ENCODE measurements at places on chromosomes 12 and 14.
A peak's percentile ranks its signal among the peaks of the same experiment; 100 is the strongest.

DNA sequence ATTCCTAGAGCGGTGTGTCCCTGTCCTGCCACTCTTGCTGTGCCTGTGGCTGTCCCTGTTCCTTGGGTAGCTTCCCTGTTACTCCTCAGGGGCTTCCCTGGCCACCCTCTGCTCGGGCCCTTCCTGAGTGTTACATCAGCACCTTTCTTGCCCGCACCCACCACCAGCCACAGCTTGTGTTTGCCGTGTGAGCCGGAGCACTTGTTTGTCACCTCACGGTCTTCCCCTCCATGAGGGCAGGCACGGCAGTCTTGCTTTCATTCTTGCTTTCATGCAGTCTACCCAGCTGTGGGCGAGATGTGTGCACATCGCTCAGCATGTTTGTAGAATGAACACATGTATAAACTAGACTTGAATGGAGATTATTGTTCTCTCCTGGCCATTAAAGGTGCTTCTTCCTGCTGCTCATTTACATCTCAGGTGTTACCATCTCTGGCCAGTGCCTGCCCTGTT lies 42.0 kb downstream of the TRAF3 start:
- DNase-seq, result no peak

- DNase-seq, result no peak
These were observed 14.9 kb downstream of the AGAP2 start for GRCh38 chr12:57723630-57723962.

DNA sequence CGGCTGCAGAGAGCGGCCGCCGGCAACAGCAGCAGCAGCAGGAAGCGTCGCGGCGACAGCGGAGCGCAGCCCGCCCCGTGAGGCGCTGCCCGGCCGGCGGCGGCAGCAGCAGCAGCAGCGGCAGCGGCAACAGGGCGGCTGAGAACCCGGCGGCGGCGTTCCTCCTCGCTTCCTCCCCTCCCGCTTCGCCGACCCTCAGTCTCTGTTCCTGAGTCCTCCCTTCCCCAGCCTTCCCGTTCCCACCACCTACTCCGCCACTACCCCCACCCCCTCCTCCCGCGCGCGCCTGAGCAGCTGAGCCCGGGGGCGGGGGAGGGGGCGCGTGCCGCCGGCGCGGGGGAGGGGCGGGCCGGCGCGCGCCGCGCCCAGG lies 310 bp downstream of the BICDL1 start:
- DNase-seq, result peak; percentile 40

DNA sequence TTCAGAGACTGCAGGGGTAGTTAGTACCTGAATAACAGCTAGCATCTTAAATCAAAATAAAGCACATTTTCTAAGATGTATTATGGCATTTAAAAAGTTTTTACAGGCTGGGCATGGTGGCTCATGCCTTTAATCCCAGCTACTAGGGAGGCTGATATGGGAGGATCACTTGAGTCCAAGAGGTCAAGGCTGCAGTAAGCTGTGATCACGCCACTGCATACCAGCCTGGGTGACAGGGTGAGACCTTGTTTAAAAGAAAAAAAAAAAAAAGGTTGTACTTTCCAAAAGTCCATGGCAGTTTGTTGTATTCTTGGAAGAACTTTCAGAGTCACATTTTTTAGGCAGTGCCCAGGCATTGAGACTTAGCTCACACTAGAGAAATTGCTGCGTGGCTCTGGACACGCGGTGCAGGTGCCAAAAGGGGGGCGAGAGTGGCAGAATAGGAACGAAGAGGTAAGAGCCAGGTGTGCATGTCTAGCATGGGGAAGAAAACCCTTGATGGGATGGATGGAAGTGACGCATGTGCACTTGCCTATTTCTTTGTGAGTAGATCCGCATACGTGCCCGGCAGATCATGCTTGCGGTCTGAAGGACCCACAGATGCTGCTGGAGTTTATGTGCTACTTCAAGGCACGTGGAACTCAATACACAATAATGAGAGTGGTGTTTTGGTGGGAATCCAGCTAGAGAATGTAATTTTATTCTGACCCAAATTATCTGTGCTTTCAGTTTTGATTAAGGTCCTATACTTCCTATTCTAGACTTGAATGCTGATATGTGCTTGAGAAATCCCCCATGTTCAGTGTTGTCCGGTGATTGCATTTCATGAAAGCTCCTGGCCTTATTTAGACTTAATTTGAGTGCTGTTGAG lies 11.9 kb downstream of the ANKRD13A start:
- DNase-seq, result no peak

GRCh38 chr12:52681526-52682380 lies 1.5 kb upstream of the KRT1 start:
- no peak for DNase-seq

DNA sequence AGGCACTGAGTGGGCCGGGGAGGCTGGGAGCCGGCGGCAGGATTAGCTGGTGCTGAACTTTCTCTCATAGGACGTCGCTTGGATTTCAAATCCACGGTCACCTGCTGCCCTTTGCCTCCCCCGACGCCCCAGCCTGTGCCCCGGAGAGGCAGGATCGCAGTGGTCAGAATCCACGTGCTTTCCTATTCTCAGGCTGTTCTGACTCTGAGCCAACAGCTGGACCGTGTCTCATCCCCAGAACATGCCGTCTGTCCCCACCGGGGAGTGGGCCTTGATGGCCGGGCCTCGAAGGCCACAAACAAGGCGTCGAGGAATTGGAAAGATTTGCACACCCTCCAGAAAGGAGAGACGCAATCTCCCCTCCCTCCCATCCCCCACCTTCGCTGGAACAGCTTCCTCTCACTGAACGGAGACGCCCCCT lies 18.5 kb upstream of the MLXIP start:
- DNase-seq, result no peak

- peak; percentile 76 for DNase-seq
These were observed 589 bp upstream of the HVCN1 start for GRCh38 chr12:110689281-110690126.

GRCh38 chr12:10617863-10618262 lies 4.5 kb upstream of the MAGOHB start:
- DNase-seq, result no peak

- no peak for DNase-seq
These were observed 58.6 kb downstream of the ZFP36L1 start for GRCh38 chr14:68734231-68734732.

GRCh38 chr14:44505588-44505987 lies 1.5 kb downstream of the FSCB start:
- no peak for DNase-seq

DNA sequence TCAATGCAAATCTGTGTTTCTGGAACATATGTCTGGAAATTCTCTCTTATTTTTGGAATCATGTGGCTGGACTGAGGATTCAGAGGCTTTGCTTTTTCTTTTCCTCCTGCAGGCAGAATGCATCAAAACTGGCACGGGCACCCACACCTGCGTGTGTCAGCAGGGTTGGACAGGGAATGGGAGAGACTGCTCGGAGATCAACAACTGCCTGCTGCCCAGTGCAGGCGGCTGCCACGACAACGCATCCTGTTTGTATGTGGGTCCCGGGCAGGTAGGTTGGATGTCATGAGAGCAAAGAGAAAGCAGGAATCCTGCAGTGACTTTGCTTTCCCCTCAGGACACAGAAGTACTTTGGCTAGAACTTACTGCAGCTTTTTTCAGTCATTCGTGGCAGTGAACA lies 90.3 kb downstream of the STAB2 start:
- no peak for DNase-seq

- DNase-seq, result no peak
These were observed 11.5 kb downstream of the GPR33 start for GRCh38 chr14:31476131-31476866.

- DNase-seq, result peak; percentile 89
These were observed 71.3 kb downstream of the ANKRD9 start for GRCh38 chr14:102437997-102438915.

DNA sequence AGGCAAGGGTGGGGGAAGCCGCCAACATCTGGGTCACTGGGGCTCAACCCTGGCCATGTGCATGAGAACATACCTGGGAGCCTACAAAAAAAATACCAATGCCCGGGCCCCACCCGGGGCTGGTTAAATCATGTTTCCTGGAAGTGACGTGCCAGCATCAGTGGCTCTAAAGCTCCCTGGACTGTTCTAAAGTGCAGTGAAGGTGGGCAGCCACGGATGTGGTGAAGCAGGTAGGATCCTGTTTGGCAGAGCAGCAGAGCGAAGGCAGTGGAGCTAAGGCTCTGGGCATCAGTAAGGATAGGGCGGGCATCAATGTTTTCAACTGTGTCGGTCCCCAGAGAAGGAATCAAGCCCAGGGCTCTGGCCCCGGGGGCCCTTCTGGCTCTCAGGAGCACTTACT lies 525 bp upstream of the GPR68 start:
- no peak for DNase-seq

- DNase-seq, result no peak
These were observed 18.1 kb downstream of the TAMALIN start for GRCh38 chr12:52024845-52025230.

- no peak for DNase-seq
These were observed 4.3 kb downstream of the DIP2B start for GRCh38 chr12:50508970-50509663.

- DNase-seq, result no peak
These were observed 5.3 kb upstream of the LRRC10 start for GRCh38 chr12:69616025-69616424.

GRCh38 chr14:85663256-85663655 lies 133.3 kb downstream of the FLRT2 start:
- DNase-seq, result no peak

DNA sequence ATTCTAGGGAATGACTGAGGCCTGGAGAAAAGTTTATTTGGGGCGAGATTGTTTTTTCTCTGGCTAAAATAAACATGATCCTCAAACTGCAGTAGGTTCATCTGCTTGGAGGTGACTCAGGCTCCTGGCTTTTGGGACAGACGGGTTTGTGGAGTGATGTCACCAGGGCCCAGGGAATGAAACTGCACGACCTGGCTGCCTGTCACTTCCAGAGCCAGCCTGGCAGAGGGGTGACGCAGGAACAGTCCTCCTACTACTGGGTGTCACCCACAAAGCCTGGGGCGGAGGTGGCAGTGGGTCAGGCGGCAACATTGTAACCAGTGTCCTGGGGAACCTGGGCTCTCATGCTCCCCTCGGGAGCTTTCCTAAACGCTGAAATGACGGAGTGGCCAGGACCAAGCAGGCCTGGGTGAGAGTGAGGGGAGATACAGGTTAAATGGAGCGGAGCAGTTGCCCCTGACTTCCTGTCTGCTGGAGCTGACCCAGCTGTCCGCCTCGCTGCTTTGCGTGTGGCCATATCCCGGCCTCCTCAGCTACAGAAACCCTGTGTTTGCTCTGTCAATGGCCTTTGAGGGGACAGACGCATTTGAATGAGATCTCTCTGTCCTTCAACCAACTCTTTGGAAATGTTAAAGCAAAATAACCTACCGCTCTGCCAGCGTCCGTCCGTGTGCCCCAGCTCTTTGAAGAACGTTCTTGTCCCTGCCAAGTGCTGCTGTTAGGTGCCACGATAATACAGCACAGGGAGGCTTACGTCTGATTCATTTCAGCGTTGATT lies 6.5 kb downstream of the HIP1R start:
- DNase-seq, result no peak

DNA sequence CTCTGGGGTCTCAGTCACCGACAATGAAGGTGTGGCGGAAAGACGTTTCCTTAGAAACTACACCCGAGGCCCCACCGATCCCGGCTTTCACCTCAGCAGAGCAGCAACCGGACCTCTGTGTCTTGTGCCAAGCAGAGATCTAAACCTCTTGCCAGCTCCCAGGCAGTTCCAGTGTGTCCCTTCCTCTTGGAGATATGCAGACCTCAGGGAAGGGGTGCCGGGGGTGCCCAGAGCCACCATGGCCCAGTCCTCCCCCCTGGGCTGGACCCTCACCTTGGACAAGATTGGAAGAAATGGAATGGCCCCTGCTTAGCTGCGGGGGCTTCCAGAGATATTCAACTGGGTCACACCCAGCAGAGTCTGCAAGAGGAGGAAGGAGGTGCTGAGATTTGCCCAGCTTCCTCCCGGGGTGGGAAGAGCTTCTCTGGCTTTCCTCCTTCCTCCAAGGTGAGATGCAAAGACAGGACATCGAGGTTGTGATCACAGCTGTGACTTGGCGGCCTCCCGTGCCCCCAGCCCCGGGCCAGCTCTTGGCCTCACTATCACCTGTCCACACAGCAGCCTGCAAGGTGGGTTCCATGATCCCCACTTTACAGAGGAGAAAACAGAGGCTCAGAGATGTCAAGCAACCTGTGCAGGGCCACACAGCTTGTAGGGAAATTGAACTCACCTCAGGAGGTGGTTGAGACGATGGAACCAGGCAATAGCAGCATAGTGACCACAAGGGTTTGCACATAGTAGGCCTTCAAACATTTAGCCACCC lies 281.7 kb upstream of the RTL1 start:
- DNase-seq, result peak; percentile 25

- no peak for DNase-seq
These were observed 74.7 kb downstream of the PRORP start for GRCh38 chr14:35197015-35197414.

DNA sequence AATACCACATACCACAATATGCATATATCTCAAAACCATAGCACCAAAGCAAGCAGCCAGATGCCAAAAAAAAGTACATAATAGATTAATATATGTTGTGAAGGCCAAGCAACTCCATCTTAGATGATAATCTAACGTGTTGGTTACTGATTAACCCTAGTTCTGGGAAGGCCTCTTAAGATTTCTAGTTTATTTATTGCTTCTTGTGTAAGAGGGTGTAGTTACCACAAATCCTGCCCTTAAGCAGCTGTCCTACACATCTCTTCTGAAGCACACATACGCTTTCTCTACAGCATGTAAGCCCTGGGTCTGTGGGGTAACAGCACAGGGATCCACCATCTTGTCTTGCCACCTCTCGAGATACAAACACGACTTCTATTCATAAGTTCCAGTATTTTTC lies 236.8 kb upstream of the AVPR1A start:
- no peak for DNase-seq

GRCh38 chr12:24954261-24954660 lies 5.4 kb upstream of the BCAT1 start:
- no peak for DNase-seq

- no peak for DNase-seq
These were observed 275.2 kb downstream of the DACT1 start for GRCh38 chr14:58912799-58913432.

DNA sequence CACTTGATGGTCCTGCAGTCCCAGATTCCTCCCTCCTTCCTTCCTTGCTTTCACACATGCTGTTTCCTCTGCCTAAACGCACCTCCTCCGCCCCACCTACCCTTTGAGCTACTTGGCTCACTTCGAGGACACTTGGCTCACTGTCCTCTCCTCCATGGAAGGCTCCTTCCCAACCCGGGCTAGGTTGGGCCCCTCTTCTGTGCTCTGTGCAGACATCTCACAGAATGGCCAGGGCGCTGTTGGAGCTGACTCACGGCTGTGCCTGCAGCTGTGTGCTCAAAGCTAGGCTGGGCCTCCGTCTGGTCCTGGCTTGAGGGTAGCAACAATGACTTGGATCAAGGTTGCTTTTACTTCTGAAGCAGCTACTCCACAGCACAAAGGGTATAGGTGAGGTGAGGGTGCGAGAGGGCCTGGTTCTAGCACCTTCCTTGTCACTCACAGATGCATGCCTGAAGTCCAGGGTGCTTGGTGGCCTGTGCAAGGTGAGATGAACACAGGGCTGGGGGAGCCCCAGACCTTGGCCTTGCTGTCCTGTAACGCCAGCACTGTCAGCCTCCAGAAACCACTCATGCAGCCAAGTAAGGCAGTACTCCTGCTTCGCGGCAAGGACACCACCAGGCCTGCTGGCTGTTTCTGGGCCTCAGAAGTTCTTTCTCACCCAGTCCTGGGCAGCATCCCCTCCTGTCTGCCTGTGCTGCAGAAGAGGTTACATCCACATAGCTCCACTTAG lies 61.8 kb downstream of the GALNT16 start:
- no peak for DNase-seq

- DNase-seq, result peak; percentile 48
These were observed at the start of gene KDM2B for GRCh38 chr12:121580959-121581685. KDM2B (minus strand) TSS chr12:121581023; CDS start chr12:121580911, 112 bp downstream.

GRCh38 chr14:96082420-96083300 lies 43.5 kb downstream of the C14orf132 start:
- no peak for DNase-seq

GRCh38 chr14:25516838-25517237 lies 466.9 kb upstream of the STXBP6 start:
- DNase-seq, result no peak

Measured in left hindlimb (tissue), 1 donor.